Left ventricle myocardium inferior (tissue), 1 donor: ENCODE measurements at places on chromosomes 2 and 18. TPM values are rescaled to one million over a fixed set of nuclear protein-coding genes. Genes with fewer than 3 reads are reported as not detected.

GRCh38 chr2:120294008-120294340, 41.3 kb downstream of the RALB start:
- no peak for DNase-seq

GRCh38 chr2:224869601-224870233, 153.6 kb upstream of the CCDC195 start:
- no peak for DNase-seq

DNA sequence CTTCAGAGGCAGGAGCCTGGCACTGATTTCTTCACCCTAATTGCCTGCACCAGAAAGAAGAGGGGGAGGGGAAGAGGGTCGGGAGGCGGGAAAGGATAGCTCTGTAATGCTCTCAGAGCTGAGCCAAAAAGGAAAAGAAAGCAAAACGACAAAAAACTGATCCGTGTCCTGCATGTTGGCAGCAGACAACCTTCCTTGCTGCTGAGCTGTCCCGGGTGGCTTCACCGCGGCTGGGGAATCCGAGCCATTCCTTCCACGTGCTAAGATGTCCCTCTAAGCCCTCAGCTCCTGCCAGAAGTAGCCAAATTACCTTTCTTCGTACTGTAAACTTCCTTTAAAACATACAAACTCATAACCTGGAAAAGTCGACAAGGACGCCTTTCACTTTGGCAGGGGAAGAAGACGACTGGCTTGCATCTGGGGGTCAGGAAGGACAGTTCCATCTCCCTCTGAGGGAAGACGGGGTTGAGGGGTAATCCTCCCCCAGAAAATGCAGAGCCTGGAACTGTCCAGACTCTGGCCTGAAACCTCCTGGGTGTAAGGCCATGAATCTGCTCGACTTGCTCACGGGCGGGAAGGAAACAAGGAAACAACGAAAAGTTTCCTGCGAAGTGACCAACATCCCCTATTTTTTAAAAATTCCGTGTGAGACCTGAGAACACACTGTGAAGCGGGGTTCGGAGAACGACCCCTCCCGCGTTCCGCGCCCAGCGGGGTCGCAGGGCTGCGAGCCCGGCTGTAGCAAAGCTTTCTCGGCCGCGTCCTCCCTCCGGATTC, 7.7 kb downstream of the OTX1 start:
- no peak for DNase-seq

GRCh38 chr2:113058411-113058994, 495 bp upstream of the IL36RN start:
- no peak for DNase-seq

ZNF804A gene
- not detected for total RNA-seq

RGPD4 gene
- total RNA-seq: not detected

ANKRD30B gene
- not detected for total RNA-seq

CFAP210 gene
- not detected for total RNA-seq
